ENCODE measurements at places on chromosomes 6 and 20.

DNA sequence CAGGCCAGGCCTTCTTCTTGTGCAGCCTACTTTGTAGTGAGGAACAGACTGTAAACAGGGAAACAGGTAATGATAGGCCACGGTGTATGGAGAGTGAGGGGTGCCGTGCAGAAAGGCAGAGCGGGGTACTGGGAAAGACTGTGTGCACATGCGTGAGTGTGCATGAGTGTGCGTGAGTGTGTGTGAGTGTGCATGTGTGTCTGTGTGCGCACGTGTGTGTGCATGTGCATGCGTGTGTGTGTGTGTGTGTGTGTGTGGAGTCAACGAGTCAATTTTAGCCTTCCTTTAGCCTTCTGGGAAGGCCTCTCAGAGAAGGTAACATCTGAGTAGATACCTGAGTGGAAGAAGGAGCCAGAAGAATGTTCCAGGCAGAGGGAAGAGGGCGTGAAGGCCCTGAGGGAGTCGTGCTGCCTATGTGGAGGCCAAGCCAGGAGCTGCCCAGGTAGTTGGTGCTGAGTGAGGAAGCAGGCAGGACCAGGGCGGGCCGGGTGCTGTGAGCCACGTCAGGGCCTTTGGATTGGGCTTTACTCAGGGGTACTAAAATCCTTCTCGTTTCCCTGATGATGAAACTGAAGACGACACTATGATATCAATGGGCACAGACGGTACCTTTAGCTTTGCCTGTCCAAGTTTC, 6.3 kb downstream of the APCDD1L start:
- DNase-seq: no peak

DNA sequence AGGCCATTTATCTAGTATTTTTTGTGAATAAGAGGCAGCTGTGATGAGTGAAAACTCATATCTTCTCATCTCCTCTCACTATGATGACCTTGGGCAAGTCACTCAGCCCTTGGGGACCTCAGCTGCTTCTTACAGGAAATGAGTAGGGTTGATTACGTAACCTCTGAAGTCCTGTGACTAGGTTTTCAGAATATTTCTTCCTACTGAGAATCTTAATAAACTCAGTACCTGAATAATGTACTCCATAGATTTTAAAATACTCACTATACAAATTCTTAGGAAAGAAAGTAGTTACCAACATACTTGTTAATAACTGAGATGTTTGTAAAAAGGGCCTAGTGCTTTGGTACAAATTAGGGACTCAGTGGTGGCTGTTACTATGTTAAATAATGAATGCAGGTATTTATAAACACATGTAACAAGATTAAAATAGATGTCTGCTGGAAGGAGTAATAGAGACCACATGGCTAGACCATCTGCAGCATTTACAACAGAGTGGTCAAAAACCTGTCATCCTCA, 60.9 kb downstream of the RPRD1B start:
- no peak for DNase-seq

DNA sequence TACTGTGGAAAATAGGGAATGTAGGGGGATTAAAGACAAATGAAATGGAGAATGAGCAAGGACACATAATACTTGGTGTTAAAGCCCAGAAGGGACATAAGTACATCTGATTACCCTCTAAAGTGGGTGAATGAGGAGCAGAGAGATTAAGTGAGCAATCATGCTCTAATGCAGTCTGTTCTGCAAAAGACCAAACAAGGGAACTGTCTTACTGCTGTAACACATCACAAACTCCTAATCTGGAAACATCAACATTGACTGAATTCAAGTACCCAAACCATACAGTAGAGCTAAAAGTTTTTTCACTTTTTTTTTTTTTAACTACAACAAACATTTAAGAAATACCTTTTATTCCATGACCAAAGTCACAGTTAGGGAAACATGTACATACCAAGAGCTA, 19.3 kb upstream of the SLC17A4 start:
- no peak for DNase-seq

DNA sequence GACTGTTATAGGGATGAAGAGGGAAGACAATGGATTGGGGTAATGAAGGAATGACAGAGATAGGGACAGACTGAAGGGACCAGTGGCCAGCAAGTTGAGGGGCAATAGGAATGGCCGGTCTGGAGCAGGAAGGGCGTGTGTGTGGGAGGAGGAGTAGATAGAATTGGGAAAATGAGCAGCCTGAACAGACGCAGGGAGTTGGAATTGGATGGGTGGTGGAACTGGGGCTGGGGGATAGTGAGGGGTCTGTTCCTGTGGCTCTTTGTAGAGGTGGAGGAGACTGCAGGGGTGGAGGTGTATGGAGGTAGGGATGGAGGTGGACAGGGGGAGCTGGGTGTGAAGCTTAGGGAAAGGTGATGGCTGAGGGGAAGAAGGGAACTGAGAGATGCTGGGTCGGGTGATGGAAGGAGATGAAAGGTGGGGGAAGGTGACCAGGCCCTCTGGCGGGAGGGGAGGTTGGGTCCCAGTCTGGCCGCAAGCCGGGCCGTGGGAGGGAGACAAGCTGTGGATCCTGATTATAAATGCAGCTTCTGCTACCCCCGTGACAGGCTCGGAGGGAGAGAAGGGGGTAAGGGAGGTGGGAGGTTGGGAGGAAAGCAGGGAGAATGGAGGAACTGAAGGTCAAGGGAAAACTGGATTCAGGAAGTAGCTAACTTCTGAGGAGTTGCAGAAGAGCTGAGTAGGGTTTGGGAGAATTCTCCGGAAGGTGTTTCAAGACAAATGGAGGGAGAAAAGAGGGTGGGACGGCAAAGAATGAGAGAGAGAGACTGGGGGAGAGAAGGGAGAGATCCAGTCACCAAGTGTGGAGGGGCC, 5.2 kb downstream of the SYNGAP1 start:
- DNase-seq: no peak

GRCh38 chr6:106188104-106188794, 102.1 kb downstream of the PRDM1 start:
- DNase-seq: no peak

- peak; percentile 90 for DNase-seq
Measured at GRCh38 chr20:62804627-62805154, at the start of gene OGFR. OGFR (plus strand) TSS chr20:62804835; CDS start chr20:62804860, 25 bp downstream.

DNA sequence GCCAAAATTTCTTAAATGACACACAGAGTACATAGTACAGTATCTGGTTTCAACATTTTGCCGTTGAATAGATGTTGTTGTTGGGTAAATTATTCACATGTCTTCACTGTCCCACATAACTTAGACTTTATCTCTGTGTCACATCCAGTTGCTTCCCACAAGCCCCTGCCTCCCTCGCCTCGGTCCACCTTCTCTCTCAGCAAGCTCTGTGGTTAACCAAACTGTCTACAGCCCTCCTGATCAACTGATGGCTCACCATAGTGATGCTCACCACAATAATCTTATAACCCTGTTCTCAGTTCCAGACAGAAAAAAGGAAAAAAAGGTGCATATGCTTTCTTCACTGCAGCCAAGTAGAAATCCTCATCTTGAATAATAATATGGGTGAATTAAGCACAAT, 23.0 kb downstream of the IL17F start:
- no peak for DNase-seq

DNA sequence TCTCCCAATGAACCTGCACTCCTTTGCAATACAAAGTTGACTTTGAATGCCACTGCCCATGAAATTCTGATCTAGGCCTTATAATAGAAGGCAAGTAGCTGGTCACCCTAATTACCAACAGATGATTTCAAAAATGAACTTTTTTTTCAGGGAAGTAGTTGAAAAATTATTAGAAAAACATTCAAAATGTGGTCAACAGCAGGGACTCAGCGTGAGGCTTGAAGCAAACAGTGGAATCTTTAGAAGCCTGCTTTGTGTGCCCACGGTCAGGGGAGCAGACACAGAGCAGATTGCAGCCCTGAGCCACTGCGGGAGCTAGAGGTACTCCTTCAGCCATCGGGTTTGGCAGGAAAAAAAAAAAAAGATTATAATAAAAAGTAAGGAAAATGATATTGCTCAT, 87.1 kb upstream of the HEY2 start:
- DNase-seq: no peak

- peak; percentile 55 for DNase-seq
Measured at GRCh38 chr6:10403385-10404106, 11.3 kb downstream of the TFAP2A start.

- no peak for DNase-seq
Measured at GRCh38 chr6:98454809-98455322, 379.5 kb upstream of the POU3F2 start.

DNA sequence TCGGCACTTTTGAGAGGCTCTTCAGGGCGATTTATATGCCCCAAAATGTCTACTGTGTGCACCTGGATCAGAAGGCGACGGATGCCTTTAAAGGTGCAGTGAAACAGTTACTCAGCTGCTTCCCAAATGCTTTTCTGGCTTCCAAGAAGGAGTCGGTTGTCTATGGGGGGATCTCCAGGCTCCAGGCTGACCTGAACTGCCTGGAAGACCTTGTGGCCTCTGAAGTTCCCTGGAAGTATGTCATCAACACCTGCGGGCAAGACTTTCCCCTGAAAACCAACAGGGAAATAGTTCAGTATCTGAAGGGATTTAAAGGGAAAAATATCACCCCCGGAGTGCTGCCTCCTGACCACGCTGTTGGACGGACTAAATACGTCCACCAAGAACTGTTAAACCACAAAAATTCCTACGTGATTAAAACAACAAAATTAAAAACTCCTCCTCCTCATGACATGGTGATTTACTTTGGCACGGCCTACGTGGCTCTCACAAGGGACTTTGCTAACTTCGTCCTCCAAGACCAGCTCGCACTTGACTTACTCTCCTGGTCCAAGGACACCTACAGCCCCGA, 8.2 kb downstream of the GCNT2 start:
- DNase-seq: no peak

- DNase-seq: no peak
Measured at GRCh38 chr6:35435074-35435837, 16.9 kb upstream of the FANCE start.

- DNase-seq: no peak
Measured at GRCh38 chr6:130841128-130841728, 14.0 kb downstream of the SMLR1 start.

GRCh38 chr6:135043846-135044245, 10.8 kb downstream of the HBS1L start:
- DNase-seq: no peak

DNA sequence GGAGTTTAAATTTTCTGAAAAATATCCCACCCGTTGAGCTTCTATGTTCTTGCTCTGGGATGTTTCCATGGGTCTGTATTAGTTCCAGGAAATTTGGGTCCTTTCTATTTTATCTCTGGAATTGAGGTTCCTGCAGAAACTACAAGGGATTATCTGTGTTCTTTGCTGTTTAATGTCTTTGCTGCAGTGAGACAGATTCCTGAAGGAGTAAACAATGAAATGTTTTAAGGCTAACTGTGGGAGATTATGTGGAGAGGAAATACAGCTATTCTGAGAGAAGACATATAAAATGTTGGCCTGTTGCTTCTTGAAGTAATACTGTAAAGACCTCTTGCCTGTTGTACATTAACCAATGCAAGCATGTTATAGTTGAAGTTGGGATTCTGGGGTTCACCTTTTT, 43.5 kb downstream of the SAMD5 start:
- no peak for DNase-seq

DNA sequence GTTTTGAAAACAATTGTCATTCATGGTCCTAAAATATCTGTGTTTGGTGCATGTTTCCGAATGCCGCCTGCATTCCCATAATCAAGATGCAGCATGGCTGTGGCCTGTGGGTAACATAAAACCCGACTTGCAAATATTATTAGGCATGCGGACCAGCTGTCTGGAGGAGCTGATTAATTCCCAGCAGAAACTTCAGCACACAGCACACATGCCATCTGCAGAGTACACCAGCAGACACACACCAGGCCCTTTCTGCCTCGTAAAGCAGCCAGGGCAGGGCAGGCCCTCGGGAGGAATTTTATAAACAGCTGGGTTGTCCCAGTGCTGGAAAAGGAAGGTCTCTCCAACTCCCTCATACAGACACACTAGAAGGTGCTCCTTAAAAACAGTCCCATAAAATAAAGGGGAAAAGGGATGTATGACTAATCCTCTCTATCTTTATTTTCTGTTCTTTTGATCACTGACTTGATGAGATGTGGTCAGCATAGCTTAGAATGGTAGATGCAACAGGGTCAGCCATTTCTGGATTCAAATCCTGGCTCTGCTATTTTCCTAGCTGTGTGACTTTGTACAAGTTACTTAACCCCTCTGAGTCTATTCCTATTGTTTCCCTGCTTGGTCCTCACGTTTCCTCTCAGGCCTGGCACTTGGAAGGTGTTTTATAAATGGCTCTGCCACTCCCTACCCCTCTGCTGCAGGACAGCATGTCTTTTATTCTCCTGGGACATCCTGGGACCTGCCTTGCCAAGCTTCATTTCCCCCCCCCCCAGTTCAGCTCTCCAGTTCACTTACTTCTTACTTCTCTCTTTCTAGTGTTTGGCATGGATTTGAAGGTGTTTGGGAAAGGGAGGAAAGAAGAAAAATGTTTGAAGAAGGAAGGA, 85.9 kb upstream of the TRAF3IP2 start:
- DNase-seq: no peak

GRCh38 chr20:63628246-63628975, 1.5 kb upstream of the GMEB2 start:
- DNase-seq: peak; percentile 70

GRCh38 chr6:107115695-107116327, 496 bp upstream of the BEND3 start:
- peak; percentile 50 for DNase-seq

- DNase-seq: no peak
Measured at GRCh38 chr6:106000935-106001334, 85.2 kb upstream of the PRDM1 start.

- DNase-seq: no peak
Measured at GRCh38 chr6:163897030-163897429, 482.5 kb downstream of the QKI start.

DNA sequence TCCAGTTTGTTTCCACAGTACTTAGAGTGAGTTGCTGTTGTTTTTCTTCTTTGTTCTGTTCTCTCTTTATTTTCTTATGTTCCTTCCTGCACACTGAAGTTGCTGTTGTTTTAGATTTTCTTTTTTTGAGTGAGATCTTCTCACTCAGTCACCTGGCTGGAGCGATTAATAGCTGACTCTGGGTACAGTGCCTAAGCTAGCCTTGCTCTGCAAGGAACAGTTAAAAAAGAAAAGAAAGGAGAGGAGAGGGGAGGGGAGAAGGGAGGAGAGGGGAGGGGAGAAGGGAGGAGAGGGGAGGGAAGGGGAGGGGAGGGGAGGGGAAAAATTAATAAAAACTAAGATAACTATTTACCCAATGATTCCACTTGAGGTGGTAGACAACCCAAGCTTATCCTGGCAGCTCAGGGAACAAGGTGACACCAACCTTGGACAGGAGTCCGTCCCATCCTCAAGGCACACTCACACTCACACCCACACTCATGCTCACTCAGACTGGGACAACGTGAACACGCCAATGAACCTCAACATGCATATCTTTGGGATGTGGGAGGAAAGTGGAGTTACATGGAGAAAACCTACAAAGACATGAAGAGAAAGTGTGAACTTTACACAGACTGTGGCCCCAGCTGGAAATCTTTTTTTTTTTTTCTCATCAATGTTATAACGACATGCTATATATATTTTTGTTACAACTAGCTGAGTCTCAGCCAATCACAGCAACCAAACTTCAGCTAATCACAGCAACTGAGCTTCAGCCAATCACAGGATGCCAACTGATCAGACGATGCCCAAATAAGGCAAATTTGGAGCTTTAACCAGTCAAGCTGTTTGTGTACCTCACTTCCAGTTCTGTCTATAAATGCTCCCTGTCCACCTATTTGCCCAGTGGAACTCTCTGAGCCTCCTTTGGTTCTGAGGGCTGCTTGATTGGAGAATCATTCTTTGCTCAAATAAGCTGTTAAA, 124.1 kb downstream of the SGK1 start:
- DNase-seq: no peak

- DNase-seq: peak; percentile 43
Measured at GRCh38 chr6:16496991-16497801, 258.8 kb downstream of the GMPR start.
